A549 treated with DMSO at 1 μM for 4 hours (cell line): ENCODE measurements at places on chromosomes 16 and 17. TPM values are rescaled to one million over a fixed set of nuclear protein-coding genes. Genes with fewer than 3 reads are reported as not detected.

Gene CHMP1A
- 87.7 to 99.7 TPM (median 94.8 TPM) in 5 replicates for total RNA-seq

Gene TLE7
- not detected in 5 replicates for total RNA-seq

Gene LAT
- total RNA-seq, result 3.1 to 6.1 TPM (median 4.3 TPM) in 5 replicates

Gene CA5A
- total RNA-seq, result not detected in 5 replicates

Gene ALDH3A2
- total RNA-seq, result 148 to 189 TPM (median 178 TPM) in 5 replicates

Gene CHRNE
- total RNA-seq, result 0.07 to 0.21 TPM (median 0.08 TPM) in 4 of 5 replicates, not detected in the other

Gene TBC1D3I
- total RNA-seq, result 0.19 to 0.46 TPM (median 0.29 TPM) in 5 replicates

Gene FKBP10
- total RNA-seq, result 95.7 to 118 TPM (median 108 TPM) in 5 replicates

Gene WNK4
- 0.56 to 2.4 TPM (median 1.6 TPM) in 5 replicates for total RNA-seq

Gene STRADA
- 24.9 to 30.7 TPM (median 27.0 TPM) in 5 replicates for total RNA-seq

Gene VKORC1
- total RNA-seq, result 102 to 138 TPM (median 128 TPM) in 5 replicates

Gene OTOP2
- total RNA-seq, result 0.06 to 0.18 TPM (median 0.07 TPM) in 5 replicates

Gene IRF8
- total RNA-seq, result 0.27 to 1.1 TPM (median 0.29 TPM) in 5 replicates

Gene TMEM238L
- not detected in 5 replicates for total RNA-seq

Gene TOP2A
- 197 to 286 TPM (median 260 TPM) in 5 replicates for total RNA-seq

Gene CRHR1
- total RNA-seq, result 0.08 to 0.45 TPM (median 0.25 TPM) in 5 replicates

Gene SULT1A2
- 0.09 to 0.22 TPM (median 0.15 TPM) in 3 of 5 replicates, not detected in the others for total RNA-seq

Gene ABCC11
- 0.11 to 0.24 TPM (median 0.13 TPM) in 5 replicates for total RNA-seq

Gene PRR14
- 17.7 to 27.0 TPM (median 23.7 TPM) in 5 replicates for total RNA-seq

Gene GHDC
- total RNA-seq, result 19.4 to 22.0 TPM (median 20.4 TPM) in 5 replicates

Gene CFAP52
- 0.06 TPM in 1 of 5 replicates, not detected in the others for total RNA-seq

Gene TMEM235
- not detected in 5 replicates for total RNA-seq

Gene TBC1D3C
- 0.06 TPM in 1 of 5 replicates, not detected in the others for total RNA-seq

Gene PLEKHH3
- 16.0 to 20.7 TPM (median 16.6 TPM) in 5 replicates for total RNA-seq

Gene ITGAX
- 1.2 to 2.0 TPM (median 1.4 TPM) in 5 replicates for total RNA-seq

Gene GAS2L2
- total RNA-seq, result 0.03 to 0.13 TPM (median 0.07 TPM) in 5 replicates

Gene CCDC43
- total RNA-seq, result 27.6 to 35.2 TPM (median 31.4 TPM) in 5 replicates

Gene PLA2G10
- total RNA-seq, result 0.17 to 0.25 TPM in 2 of 5 replicates, not detected in the others

Gene ZACN
- total RNA-seq, result 0.16 to 0.58 TPM (median 0.28 TPM) in 5 replicates

Gene ABCA8
- total RNA-seq, result 0.18 to 0.42 TPM (median 0.21 TPM) in 5 replicates

Gene KREMEN2
- total RNA-seq, result 1.1 to 2.8 TPM (median 2.0 TPM) in 5 replicates

Gene LRRC46
- total RNA-seq, result 2.8 to 3.6 TPM (median 3.5 TPM) in 5 replicates

Gene ACSM5
- total RNA-seq, result not detected in 5 replicates

Gene MGAT5B
- 20.2 to 25.7 TPM (median 22.8 TPM) in 5 replicates for total RNA-seq

Gene BFAR
- total RNA-seq, result 79.6 to 97.0 TPM (median 92.3 TPM) in 5 replicates

Gene MAP1LC3B
- total RNA-seq, result 75.6 to 88.3 TPM (median 87.4 TPM) in 5 replicates

Gene KCNH4
- total RNA-seq, result 0.31 to 0.60 TPM (median 0.44 TPM) in 5 replicates

Gene ALKBH5
- 49.9 to 64.1 TPM (median 61.8 TPM) in 5 replicates for total RNA-seq

Gene HSD3B7
- 12.8 to 14.8 TPM (median 13.7 TPM) in 5 replicates for total RNA-seq

Gene CTRB1
- not detected in 5 replicates for total RNA-seq

Gene KAT2A
- 40.1 to 60.3 TPM (median 53.1 TPM) in 5 replicates for total RNA-seq

Gene CYB5B
- 210 to 235 TPM (median 231 TPM) in 5 replicates for total RNA-seq

Gene ZP2
- not detected in 5 replicates for total RNA-seq

Gene PRSS36
- 0.43 to 1.0 TPM (median 0.84 TPM) in 5 replicates for total RNA-seq

Gene SEC14L5
- 0.03 to 0.13 TPM (median 0.10 TPM) in 3 of 5 replicates, not detected in the others for total RNA-seq

Gene SLC5A2
- total RNA-seq, result 0.30 to 0.74 TPM (median 0.44 TPM) in 4 of 5 replicates, not detected in the other

Gene PDILT
- total RNA-seq, result not detected in 5 replicates

Gene FOXN1
- total RNA-seq, result 0.02 to 0.05 TPM (median 0.03 TPM) in 3 of 5 replicates, not detected in the others

Gene NXN
- 24.8 to 28.3 TPM (median 26.0 TPM) in 5 replicates for total RNA-seq

Gene RMI2
- 24.4 to 34.0 TPM (median 33.3 TPM) in 5 replicates for total RNA-seq
